Left lung (tissue), 14 donors: ENCODE measurements at places on chromosomes 4 and X. TPM values are rescaled to one million over a fixed set of nuclear protein-coding genes. Genes with fewer than 3 reads are reported as not detected.

The FUNDC2 gene
- 85.2 TPM for total RNA-seq

The WNK3 gene
- 1.7 TPM for total RNA-seq

The ESX1 gene
- total RNA-seq = not detected

The GABRG1 gene
- not detected for total RNA-seq

The VCX3A gene
- not detected for total RNA-seq

The CPLX1 gene
- total RNA-seq = 3.2 TPM

The AFAP1 gene
- 31.4 TPM for total RNA-seq

The RBM47 gene
- 110 TPM for total RNA-seq

The TEX13B gene
- total RNA-seq = not detected

The APELA gene
- total RNA-seq = 0.18 TPM

The CLGN gene
- total RNA-seq = 0.55 TPM

The XAGE1B gene
- total RNA-seq = 0.68 TPM

DNA sequence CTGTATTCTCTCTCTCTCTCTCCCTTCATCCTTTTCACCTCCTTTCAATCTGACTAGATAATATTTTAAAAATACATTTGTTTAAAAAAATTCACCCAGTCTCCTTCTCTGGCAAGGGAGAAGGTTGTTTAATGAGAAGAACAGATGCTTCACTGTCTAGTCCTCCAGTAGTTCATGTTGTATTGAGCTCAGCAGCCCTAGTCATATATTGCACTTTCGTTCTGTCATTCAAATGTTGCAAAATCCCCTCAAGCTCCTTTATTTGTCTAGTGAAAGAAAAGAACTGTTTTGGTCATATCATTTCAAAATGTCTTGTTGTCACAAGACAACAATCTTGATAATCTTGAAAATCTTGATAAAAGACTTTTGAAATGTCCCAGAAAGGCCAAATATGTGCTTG, 248.0 kb downstream of the GALNTL6 start:
- no peak for DNase-seq
- no peaks in the 10 kb centered on the region for H3K36me3 ChIP-seq
- no peak overlapping the region for H3K4me3 ChIP-seq
- H3K27ac ChIP-seq = no peak overlapping the region

GRCh38 chr4:11632483-11632882, 203.8 kb upstream of the HS3ST1 start:
- no peak overlapping the region for H3K4me3 ChIP-seq
- no peak for DNase-seq
- no peaks in the 10 kb centered on the region for H3K27me3 ChIP-seq
- H3K4me1 ChIP-seq = no peaks in the 10 kb centered on the region

- peaks cover 14% of the 10 kb centered on the region for H3K4me1 ChIP-seq
- H3K27ac ChIP-seq = peak overlapping the region; percentile 67
- H3K27me3 ChIP-seq = no peaks in the 10 kb centered on the region
- peak overlapping the region; percentile 19 for H3K4me3 ChIP-seq
Observed at GRCh38 chr4:6917461-6918271, 8.0 kb downstream of the TBC1D14 start.

DNA sequence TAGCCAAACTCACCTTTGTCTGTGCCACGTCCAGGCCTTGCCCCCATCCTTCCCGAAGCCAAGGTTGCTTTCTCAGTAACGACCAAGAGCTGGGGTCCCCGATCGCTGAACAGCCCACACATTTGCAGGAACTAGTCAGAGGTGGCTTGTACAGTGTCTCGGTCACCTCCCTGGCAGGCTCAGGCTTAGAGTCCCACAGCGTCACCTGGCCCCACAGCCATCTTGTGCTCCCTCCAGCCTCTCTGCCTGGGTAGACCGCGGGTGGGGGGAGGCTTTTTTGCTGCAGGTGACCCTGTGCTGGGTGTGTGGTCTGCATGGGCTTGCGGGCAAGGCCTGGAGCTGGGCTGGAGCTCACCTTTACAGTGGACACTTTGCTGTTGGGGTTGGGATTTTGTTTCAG, 60.2 kb downstream of the PSAPL1 start:
- no peaks in the 10 kb centered on the region for H3K36me3 ChIP-seq
- peaks cover 21% of the 10 kb centered on the region for H3K27me3 ChIP-seq
- H3K4me1 ChIP-seq = no peaks in the 10 kb centered on the region
- no peak overlapping the region for H3K27ac ChIP-seq

GRCh38 chrX:69293776-69294601, 128.7 kb upstream of the PJA1 start:
- H3K4me3 ChIP-seq = no peak overlapping the region
- no peaks in the 10 kb centered on the region for H3K27me3 ChIP-seq
- no peaks in the 10 kb centered on the region for H3K36me3 ChIP-seq
- DNase-seq = no peak
- no peaks in the 10 kb centered on the region for H3K4me1 ChIP-seq
- no peak overlapping the region for H3K27ac ChIP-seq

DNA sequence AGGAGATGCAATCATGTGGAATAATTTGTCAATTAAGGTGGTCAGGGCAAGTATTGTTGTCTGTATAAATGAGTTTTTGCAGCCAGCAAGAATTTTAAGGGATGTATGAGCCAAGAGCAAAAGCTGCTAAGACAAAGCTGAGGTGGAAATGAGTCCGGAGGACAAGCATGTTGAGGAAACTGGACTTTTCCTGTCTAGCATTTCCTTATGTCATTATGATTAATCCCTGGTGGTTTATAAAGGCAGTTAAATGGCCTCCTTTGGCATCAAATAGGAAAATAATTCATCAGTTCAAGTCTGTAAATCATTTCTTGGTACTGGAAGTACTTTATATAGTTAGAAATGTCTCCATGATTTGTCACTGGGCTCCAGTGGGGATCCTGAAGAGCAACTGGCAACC, 61.6 kb upstream of the TEX13A start:
- H3K27me3 ChIP-seq = no peaks in the 10 kb centered on the region
- no peak overlapping the region for H3K4me3 ChIP-seq
- H3K27ac ChIP-seq = no peak overlapping the region
- H3K36me3 ChIP-seq = no peaks in the 10 kb centered on the region
- no peak for DNase-seq

DNA sequence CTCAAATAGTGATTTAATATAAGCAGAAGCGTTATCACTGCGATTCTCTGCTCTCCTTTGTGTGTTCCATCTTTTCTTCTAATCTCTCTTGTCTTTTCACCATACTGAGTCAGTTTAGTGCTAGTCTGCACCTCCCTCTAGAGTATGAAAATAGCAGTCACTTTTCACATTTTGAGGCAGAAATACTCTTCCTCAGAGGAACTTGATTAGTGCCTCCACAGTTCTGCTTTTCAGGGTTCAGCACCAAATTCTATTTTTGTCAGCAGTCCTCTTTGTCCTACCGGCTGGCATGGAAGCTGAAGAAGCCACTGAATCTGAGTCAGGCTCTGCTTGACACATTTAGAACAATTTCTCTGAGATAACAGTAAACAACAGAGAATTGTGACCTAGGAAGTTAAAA, 49.7 kb upstream of the ANKRD17 start:
- no peaks in the 10 kb centered on the region for H3K4me1 ChIP-seq
- no peaks in the 10 kb centered on the region for H3K36me3 ChIP-seq
- H3K27ac ChIP-seq = no peak overlapping the region
- no peaks in the 10 kb centered on the region for H3K27me3 ChIP-seq

- H3K27ac ChIP-seq = no peak overlapping the region
- no peaks in the 10 kb centered on the region for H3K27me3 ChIP-seq
- H3K4me3 ChIP-seq = no peak overlapping the region
Observed at GRCh38 chr4:15605537-15605936, 49.6 kb downstream of the FBXL5 start.

- H3K27me3 ChIP-seq = no peaks in the 10 kb centered on the region
- H3K4me1 ChIP-seq = no peaks in the 10 kb centered on the region
- no peaks in the 10 kb centered on the region for H3K36me3 ChIP-seq
- DNase-seq = no peak
- H3K27ac ChIP-seq = no peak overlapping the region
Observed at GRCh38 chrX:122546269-122546668, 637.8 kb upstream of the GRIA3 start.

GRCh38 chr4:89784686-89785231, 52.2 kb downstream of the SNCA start:
- no peaks in the 10 kb centered on the region for H3K4me1 ChIP-seq
- DNase-seq = no peak
- no peaks in the 10 kb centered on the region for H3K36me3 ChIP-seq
- no peak overlapping the region for H3K27ac ChIP-seq
- no peaks in the 10 kb centered on the region for H3K27me3 ChIP-seq

- H3K36me3 ChIP-seq = no peaks in the 10 kb centered on the region
- H3K4me1 ChIP-seq = no peaks in the 10 kb centered on the region
- DNase-seq = no peak
- H3K27me3 ChIP-seq = no peaks in the 10 kb centered on the region
- no peak overlapping the region for H3K4me3 ChIP-seq
- H3K27ac ChIP-seq = no peak overlapping the region
Observed at GRCh38 chr4:81180916-81181315, 34.1 kb downstream of the PRKG2 start.

DNA sequence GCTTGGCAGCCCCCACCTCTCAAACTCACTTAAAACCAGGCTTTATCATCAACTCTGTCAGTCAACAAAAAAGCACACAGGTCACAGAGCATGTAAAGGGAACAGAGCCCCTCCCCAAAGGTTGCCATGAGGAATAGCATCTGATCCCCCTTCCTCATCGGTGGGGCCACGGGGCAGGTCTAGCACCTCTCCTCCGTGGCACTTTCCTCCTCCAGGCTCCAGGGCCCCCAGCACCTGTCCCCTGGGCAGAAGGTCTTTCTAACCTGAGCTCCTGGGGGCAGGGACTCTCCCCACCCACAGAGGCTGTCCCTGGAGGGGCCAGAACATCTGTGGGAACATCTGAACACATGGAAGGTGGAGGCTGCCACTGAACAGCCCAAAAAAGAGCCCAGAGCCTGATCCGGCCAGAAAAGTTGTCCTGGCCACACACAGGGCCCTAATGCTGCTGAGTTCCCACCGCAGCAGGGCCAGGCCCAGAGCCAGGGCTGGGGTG, 65.7 kb downstream of the ZFYVE28 start:
- no peak overlapping the region for H3K27ac ChIP-seq
- DNase-seq = no peak
- no peaks in the 10 kb centered on the region for H3K36me3 ChIP-seq
- no peaks in the 10 kb centered on the region for H3K27me3 ChIP-seq
- no peak overlapping the region for H3K4me3 ChIP-seq

DNA sequence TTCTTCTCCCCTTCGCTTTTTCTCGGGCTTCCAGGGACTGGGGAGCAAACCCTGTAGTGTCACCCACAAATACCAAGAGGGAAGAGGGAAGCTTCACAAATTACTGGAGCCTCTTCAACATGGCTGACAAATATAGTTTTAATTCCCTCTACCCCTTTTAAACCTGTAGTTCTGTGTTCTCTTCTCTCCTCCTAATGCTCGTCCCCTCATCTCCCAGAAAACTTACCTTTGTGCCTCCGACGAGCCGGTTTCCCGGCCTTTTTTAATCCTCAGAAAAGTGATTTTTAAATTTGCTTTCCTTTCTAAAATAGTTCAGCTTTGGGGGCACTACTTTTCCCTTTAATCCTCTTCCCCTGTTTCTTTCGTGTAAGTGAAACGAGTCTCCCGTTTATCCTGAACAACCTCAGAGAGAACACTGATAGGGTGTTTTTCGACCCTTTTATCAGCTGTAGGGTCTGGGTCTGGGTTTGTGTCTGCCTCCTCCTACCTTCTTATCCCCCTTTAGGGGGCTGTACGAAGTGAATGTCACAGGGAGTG, 408 bp downstream of the TET2 start:
- H3K4me1 ChIP-seq = no peaks in the 10 kb centered on the region
- no peak for DNase-seq
- no peaks in the 10 kb centered on the region for H3K27me3 ChIP-seq
- H3K4me3 ChIP-seq = peak overlapping the region; percentile 59
- peak overlapping the region; percentile 99 for H3K27ac ChIP-seq

GRCh38 chrX:14864631-14865030, 8.2 kb downstream of the FANCB start:
- no peaks in the 10 kb centered on the region for H3K4me1 ChIP-seq
- no peak overlapping the region for H3K4me3 ChIP-seq
- no peak overlapping the region for H3K27ac ChIP-seq
- no peaks in the 10 kb centered on the region for H3K36me3 ChIP-seq
- H3K27me3 ChIP-seq = no peaks in the 10 kb centered on the region

GRCh38 chr4:73894001-73894400, 24.8 kb downstream of the CXCL1 start:
- H3K36me3 ChIP-seq = no peaks in the 10 kb centered on the region
- H3K27ac ChIP-seq = no peak overlapping the region
- H3K4me1 ChIP-seq = peaks cover 7% of the 10 kb centered on the region
- no peak for DNase-seq
